ENCODE measurements at places on chromosomes 4 and X.
A peak's percentile ranks its signal among the peaks of the same experiment; 100 is the strongest.

DNA sequence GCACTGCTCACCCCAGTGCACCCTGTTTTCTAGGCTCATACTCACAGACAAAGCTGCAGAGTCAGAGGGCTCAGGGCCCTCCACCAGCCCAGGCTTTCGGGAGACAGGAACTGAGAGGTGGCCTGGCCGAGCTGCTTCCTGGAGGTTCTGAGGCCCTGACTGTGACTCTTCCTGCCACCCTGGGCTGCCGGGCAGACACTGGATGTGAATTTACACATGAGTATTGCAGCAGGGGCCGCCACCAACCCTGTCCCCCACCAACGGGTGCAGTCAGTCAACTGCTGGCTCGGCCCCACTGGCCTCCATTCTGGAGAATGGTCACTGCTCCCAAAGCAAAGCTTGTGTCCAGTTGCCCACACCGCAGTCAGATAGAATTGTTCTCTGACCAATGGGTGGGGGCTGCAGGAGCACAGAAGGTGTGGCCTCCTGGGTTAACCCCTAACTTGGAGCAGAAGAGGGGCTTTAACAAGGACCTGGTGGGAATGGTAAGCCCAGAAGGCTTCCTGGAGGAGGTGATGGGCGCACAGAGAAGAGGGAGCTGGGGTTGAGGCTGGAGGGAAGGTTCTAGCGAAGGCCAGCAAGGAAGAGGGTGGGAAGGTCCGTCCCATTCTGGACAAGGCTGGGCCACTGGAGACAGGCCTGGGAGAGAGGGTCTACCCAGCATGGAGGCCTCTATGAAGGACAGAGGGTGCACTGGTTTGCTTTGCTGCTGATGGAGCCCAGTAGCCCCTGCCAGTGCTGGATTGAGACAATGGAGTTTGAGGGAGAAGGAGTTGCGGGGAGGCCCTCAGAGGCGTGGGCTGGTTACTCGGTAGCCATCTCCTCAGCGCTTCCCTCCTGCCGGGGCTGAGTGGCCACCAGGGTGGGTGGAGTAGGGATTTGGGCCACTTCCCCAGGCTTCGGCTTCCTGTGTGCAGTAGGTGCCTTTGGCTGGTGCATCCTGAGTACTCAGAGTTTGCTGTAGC lies 135.3 kb downstream of the CPZ start:
- DNase-seq = no peak

GRCh38 chr4:145234091-145234706 lies 53.8 kb upstream of the OTUD4 start:
- peak; percentile 24 for DNase-seq

- DNase-seq = no peak
These were observed 104.6 kb downstream of the NPFFR2 start for GRCh38 chr4:72136429-72136828.

DNA sequence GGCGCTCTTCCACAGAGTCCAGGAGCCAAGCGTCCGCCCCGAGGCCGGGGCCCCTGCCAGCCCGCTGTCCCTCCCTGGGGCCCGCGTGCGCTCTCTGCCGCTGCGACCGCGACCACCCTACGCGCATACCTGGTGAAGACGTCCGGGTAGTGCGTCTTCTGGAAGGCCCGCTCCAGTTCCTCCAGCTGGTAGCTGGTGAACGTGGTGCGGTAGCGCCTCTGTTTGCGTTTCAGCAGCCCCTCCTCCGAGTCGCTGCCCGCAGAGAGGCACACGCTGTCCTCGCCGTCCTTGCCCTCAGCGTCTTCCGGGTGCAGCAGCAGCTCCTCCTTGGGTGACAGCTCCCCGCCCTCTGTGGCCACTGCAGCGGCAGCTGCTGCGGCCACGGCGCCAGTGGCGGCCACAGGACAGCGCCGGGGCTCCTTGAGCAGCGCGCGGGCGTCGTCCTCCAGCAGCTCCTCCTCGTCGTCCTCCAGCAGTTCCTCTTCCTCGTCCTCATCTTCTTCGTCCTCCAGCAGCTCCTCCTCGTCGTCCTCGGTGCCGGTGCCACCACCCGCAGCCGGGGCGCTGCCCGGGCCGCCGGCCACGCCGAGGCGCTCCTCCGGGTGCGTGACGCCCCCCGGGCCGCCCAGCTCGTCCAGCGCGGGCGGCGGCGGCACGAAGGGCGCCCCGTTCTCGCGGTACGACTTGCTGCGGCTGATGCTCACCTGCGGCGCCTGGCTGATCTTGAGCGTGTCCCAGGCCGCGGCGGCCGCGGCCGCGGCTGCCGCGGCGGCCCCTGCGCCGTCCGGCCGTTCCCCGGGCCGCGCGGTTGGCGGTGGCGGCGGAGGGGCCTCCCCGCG lies 2.8 kb downstream of the ARX start:
- no peak for DNase-seq

- DNase-seq = no peak
These were observed 1.6 kb upstream of the APBB2 start for GRCh38 chr4:41215969-41216293.

DNA sequence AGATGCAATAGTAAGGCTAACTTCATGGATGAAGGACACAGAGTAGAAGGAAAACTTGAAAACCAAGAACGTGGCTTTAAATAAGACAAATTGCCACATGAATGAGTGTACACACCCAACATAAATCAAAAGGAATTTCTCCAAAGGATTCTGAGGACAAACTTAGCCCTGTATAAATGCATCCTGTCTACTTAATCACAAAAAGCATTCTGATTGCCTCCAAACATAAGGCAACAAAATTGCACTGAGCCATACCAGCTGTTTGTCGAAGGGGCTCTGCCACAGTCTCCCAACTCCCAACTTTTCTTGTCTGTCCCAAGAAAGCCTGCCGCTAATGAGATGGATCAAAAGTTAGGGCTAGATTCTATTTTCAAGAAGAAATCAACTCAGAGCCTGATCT lies 194.3 kb downstream of the SOWAHB start:
- DNase-seq = no peak

GRCh38 chrX:13764765-13765164 lies 30.2 kb downstream of the OFD1 start:
- DNase-seq = no peak

DNA sequence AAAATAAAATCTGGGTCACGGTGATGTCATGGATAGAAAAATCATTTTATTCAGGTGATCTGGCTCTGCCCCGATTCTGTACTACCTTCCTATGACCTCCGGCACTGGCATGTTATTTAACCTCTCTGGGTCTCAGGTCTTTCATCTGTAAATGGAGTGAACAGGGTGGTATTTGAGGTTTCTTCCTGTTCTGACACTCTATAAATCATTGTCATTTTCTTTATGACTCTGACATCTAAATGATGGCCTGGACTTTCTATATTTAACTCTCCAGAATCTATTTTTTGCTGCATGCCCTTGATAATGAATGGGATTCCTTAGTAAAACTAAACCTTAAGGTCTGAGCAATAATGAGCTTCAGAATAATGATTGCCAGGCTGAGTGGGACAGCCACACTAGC lies 422.0 kb upstream of the CNKSR2 start:
- DNase-seq = no peak

DNA sequence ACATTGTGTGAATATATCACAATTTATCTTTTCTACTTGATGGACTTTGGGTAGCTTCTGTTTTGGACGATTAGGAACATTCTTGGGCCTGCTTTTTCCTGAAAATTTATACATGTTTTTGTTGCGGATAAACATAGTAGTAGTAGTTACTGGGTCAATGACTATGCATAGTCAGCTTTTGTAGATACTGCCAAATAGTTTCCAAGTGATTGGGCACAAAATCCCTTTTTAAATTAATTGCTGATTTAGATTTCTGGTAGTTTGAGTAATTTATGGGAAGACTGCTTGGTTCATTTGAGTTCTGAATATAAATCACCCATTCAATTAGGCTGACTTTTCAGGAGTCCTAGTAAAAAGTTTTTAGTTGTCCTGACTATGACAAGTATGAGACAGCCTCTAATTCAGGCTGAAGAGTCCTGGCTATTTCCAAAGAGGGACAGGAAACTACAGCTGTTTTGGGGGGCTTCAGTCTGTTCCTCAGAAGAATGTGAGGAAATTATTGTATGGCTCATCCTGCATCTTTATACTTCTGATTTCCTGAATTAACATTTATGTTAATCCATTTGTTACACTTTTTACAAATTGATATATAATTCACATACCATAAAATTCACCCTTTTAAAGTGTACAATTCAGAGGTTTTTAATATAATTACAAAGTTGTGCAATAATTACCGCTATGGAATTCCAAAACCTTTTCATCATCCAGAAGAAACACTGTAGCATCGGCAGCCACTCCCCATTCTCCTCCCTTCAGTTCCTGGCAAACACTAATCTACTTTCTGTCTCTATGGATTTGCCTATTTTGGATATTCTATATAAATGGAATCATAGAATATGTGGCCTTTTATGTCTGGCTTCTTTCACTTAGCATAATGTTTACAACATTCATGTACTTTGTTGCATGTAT lies 14.2 kb downstream of the LRP2BP start:
- no peak for DNase-seq

DNA sequence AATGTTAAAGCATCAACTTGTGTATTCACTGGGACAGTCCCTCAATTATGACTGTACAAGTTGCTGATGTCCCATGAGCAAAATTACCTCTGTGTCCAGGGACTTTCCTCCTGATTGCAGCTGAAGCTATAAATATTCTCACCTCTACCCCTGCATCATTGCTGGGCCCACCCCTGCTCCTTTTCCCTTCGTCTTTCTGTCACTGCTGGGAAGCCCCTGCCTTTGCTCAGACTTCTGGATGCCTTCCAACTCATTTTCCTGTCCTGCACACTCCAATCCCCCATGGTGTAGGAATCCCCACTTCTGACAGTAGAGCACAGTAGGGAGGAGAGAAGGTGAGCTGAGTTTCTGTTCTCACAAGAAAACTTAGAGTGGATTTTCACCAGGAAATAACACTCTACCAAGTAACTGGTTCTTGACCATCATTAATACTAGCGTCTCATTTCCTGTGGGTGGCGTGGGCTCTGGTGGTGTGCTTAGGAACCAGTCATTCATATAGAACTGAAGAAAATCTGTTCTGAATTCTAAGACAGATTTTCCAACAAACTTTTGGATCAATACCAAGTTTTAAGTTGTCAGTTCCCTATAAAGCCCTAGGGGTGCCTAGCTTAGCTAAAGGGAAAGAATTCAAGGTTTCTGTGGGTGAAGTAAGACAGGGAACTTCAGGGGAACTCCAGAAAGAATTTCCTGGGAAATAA lies 136.2 kb upstream of the MED14 start:
- no peak for DNase-seq

DNA sequence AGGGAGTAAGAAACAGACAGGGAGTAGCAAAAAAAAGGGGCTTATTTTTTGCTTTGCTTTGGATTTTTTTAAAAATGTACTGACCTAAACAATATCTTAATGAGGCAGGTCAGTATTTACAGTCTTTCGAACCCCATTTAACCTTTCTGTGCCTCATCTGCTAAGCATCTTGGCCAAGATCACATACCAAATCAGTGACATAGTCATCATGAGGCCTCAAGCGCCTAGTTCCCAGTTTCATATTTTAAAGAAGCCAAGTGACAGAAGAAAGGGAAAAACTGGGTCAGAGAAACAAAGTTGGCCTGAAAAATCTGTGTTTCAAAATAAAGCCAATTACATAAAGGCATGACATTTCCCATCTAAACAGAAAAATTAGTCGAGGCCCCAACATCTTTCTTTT lies 94.6 kb upstream of the WDR44 start:
- peak; percentile 11 for DNase-seq

DNA sequence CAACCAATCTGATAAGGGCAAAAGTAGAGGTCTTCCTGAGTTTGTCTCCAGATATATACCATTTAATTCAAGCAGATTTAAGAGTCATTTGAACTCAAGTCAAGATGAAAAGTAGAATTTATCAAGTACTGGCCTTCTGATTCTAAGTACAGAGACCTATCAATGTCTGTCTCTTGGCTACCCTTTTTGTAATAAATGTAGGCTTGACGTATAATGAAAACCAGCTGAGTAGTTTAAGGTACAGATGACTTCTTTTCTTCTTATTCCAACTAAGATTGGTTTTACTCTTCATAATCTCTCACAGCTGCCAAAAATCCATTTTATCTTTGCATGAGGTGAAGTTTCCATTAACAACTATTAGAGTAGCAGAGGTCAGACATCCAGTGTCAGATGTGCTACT lies 867.6 kb downstream of the FAT4 start:
- DNase-seq = no peak

GRCh38 chr4:145623831-145624230 lies 4.6 kb downstream of the MMAA start:
- no peak for DNase-seq

- DNase-seq = peak; percentile 63
These were observed 99.0 kb upstream of the SPANXC start for GRCh38 chrX:141341341-141341740.

GRCh38 chrX:54564936-54565335 lies 34.9 kb downstream of the GNL3L start:
- DNase-seq = no peak

GRCh38 chr4:83556006-83556707 lies 20.2 kb downstream of the GPAT3 start:
- no peak for DNase-seq

- DNase-seq = no peak
These were observed 19.6 kb downstream of the ATP2B3 start for GRCh38 chrX:153537080-153537479.

DNA sequence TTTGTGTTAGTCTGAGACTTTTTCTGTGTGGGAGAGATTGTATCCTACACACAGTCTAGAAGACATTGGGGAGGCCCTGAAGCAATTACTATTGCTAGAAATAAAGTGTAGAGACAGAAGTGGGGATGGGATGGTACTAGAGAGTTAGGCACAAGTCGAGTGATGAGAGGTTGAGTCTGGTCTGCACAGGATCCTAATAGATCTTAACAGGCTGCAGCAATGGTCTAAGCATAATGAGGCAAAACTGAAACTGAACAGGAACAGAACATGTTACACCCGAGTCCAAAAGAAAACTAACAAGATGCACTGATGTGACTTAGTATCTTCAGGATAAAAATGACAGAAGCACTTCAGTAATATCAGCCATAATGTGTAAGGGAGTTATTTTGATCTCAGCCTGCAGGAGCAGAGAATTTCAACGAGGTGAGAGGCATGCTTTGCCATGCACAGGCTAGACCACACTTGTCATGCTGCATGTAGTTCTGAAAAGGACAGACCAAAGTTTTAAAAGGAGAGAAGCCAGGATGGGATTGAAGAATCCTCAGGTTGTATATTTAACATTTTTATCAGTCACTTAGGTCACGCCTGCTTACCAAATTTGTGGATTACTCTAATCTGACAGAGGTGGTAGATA lies 205.8 kb upstream of the BOD1L1 start:
- DNase-seq = no peak

GRCh38 chr4:111641813-111642579 lies 503.3 kb upstream of the FAM241A start:
- peak; percentile 81 for DNase-seq

DNA sequence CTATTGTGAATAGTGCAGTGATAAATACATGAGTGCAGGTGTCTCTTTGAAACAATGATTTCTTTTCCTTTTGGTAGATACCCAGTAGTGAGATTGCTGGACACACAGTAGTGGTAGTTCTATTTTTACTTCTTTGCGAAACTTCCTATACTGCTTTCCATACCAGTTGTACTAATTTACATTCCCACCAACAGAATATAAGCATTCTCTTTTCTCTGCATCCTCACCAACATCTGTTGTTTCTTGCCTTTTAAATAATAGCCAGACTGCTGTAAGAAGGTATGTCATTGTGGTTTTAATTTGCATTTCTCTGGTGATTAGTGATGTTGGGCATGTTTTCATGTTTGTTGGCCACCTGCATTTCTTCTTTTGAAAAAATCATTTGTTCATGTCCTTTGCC lies 105.9 kb downstream of the COL4A6 start:
- no peak for DNase-seq

GRCh38 chrX:149682031-149682430 lies 29.8 kb upstream of the MAGEA11 start:
- no peak for DNase-seq
